ENCODE measurements at places on chromosomes 16 and 17.

DNA sequence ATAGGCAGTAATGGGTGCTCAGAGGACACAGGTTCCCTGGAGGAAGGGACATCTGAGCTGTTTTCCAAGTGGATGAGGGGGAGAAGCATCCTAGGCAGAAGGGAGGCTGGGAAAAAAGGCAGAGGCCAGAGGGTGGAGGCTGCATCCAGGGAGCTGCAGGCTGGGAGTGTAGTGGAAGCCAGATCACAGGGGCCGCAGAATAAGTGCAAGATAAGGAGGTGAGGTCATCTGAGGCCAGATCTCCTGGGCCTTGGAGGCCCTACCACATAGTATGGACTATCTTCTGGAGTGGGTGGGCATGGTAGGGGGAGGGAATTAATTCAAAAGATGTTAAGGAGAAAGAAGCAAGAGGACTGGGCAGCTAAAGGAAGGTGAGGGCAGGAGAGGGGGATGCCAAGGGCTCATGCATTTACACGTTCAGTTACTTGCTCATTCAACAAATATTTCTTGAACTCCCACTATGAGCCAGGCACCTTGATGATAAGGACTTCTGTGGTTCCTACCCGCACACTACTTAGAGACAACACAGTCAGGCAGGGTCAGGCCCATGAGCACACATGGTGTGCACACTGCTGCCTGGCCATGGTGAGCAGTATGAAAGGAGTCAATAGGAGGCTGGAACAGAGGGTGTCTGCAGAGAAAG lies 2.4 kb upstream of the RIPOR1 start:
- DNase-seq = no peak

DNA sequence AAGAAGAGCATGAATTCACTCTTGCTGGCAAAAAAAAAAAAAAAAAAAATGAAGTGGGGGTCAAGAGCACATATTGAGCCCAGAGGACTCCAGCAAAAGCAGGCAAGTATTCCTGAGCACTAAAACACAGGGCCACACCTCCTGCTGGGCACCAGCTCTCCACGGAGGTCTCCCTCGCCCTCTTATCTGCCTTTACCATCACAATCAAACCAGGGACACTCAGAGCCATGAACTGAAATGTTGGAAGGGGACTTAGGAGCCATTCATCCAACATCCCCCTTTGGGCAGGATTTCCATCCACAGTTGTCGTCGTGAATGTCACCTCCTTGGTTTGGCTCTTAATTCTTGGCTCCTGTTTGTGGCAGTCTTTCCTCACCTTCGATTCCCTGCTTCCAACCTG lies 89.8 kb upstream of the GNAO1 start:
- DNase-seq = no peak

DNA sequence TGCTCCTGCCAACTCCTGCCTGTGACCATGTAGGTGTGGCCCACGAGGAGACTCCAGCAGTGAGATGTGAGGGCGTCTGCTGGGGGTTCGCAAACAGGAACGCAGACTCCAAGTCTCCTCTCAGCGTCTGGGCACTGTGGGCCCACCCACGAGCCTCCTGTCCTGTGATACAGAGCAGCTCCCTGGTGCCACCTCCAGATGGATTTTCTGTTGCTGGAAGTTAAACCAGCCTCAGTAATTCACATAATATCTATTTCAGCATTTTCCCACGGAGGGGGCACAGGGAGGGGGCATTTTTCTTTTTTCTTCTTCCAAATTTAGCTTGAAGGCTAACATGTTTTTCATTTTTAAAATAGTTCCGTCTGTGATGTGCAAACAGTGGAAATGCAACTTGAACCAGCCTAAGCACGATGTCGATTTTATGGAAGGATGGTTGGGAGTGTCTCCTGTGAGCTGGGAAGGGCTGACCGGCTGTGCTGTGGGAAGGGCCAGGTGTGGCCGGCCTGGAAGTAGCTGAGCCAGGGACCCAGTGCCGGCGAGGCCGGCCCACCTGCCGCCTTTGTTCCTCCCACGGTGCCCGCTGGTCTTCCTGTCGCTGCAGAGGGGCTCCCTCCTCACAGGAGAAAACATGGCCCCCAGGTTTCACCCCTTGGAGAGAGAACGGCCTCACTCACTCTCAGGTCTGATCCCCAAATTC lies 3.9 kb upstream of the RAB40B start:
- no peak for DNase-seq

DNA sequence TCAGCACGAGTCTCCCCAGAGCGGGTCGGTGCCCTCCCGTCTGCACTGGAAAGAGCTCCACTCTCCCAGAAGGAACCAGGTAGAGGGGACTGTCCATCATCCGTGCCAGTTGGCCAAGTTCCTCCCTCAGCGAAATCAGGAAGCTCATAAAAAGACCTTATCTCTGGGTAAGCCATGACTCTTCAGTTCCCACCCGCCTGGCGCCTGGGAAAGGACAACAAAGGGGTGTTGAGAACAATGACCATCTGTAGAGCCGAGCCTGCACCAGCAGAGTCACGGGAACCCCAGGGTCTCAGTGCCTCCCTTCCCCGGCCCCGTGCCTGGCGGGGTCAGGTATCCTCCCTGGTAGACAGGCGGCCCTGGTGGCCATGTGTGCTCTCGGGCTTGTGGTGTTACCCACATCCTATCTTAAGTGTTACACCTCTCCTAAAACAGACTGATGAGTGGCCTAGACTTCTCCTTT lies 190.7 kb downstream of the AXIN2 start:
- DNase-seq = no peak

GRCh38 chr17:4818276-4818675 lies 11.3 kb downstream of the PLD2 start:
- no peak for DNase-seq

- DNase-seq = peak; percentile 79
Observed at GRCh38 chr17:2828397-2829038, 32.3 kb downstream of the RAP1GAP2 start.

DNA sequence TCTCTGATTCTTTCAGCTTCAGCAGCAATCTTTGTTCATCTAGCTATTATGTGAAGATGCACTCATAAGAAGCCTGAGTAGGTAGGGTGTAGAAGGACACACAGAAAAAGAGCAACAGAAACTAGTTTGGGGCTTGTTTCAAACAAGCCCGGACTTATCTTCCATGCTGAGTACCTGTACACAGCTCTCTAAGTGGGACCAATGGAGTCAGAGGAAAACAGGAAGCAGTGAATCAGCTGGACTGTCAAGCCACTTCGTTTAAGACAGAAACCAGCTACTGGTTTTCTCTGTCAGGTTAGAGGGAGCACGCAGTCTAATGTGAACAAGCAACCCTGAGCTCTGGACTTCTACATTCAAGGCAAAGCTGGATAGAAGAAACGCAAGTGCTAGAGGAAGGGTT lies 16.0 kb downstream of the MAP2K6 start:
- DNase-seq = no peak

- no peak for DNase-seq
Observed at GRCh38 chr16:24975428-24975889, 39.7 kb downstream of the ARHGAP17 start.

DNA sequence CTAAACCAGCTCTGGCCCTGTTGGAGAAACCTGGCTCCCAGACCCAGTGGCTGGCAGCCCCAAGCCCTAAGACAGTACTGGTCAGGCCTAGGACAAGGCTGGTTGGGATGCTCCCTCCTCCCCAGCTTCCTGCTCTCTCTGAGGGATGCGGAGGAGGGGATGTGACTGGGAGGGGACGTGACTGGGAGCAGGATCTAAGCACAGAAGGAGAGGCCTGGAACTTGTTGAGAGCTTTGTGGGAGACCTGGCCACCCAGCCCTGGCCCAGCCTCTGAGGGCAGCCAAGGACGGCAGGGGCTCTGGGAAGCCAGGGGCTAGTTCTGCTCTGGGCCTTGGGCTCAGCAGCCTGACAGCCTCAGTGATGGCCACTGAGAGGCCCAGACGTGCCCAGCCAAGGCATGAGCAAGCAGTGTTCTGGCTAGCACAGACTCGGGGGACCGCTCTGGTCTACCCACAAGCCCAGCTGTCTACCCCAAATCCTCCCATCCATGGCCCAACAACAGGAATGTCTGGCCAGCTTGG lies 22.8 kb downstream of the ATP6V0D1 start:
- no peak for DNase-seq

- DNase-seq = no peak
Observed at GRCh38 chr17:79655672-79656290, 44.9 kb upstream of the RBFOX3 start.

- peak; percentile 58 for DNase-seq
Observed at GRCh38 chr17:31919802-31920525, 16.8 kb upstream of the SUZ12 start.

GRCh38 chr16:10509534-10510025 lies 70.8 kb downstream of the EMP2 start:
- peak; percentile 82 for DNase-seq

DNA sequence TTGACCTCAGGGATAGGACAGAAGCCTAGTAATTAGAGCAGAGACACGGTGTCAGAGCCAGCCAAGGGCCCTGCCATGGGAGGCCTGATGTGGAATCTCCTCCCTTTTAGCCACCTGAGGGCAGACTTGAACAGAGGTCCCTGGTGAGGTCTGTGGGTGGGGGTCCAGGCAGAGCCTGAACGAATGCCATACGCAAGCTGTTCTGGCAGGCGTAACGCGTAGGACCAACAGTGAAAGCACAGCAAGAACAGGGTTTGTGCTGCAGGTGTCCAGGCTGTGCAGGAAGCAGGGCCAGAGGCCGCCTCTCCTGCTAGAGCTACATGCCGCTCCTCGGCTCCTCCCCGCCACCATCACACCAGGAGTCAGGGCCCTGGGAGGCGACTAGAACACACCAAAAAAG lies 81.9 kb upstream of the TBX2 start:
- no peak for DNase-seq

- DNase-seq = peak; percentile 40
Observed at GRCh38 chr17:13030459-13031300, 12.9 kb upstream of the ELAC2 start.

DNA sequence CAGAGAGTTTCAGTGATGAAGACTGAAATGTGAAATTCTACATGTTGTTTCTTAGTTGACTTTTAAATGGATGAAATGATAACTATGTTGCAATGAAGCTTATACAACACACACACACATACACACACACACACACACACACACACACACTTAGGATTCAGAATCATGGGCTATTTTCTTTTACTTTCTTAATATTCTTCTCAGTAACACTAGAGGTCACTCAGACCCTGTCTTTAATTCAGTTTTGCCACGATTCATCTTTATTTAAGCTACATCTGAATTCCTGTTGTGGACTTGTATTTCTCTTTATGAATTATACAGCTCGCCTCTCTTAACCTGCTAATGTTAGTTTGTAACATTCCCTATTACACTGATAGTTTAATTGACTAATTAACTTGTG lies 109.6 kb upstream of the GOT2 start:
- DNase-seq = peak; percentile 21

- DNase-seq = no peak
Observed at GRCh38 chr17:333626-334396, 18.8 kb downstream of the RPH3AL start.

- peak; percentile 95 for DNase-seq
Observed at GRCh38 chr17:72556944-72557826, 436.4 kb downstream of the SOX9 start.

GRCh38 chr17:81277421-81277820 lies 17.7 kb downstream of the SLC38A10 start:
- no peak for DNase-seq

DNA sequence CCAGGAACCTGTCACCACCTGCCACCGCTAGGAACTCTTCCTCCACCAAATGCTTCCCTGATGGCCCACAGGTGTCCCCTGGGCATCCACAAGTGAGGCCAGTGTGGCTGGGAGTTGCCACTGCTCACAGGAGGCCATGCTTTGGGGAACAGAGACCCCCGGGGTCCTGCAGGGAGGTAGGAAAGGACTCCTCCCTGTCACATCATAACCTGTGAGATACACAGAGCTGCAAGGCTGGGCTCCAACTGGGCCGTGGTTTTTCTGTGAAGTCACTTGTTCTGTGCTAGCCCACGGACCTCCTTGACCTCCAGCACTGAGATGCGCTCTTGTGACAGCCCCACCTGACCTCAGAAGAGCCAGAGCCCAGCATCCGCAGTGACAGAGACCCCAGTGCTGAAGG lies 311.2 kb downstream of the C16orf95 start:
- no peak for DNase-seq

DNA sequence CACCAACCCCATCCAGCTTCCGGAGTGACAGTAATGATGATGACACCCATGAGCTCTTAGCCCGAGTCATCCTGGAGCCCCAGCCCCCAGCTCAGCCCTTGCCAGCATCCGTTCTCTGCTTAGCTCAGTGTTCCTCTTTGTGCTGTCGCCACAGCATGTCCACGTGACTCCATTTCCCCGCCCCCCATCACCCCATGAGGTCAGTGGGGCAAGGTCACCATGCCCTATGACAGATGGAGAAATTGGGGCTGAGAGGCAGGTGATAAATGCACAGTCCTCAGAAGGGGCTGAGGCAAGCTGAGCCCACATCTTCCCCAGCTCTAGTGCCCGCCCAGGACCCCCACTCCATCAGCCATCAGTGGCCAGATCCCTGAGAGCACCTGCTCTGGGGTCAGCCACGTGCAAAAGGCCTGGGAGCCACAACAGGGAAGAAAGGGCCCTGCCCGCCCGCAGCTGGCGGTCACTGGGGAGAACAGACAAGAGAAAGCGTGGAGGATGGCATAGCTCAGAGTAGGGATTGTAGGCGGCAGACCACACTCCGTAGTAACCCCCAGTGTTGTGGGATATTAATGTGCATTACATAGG lies 17.1 kb downstream of the ITGB4 start:
- no peak for DNase-seq

GRCh38 chr16:20073203-20074098 lies at the start of gene GPR139:
Gene GPR139 (minus strand): TSS chr16:20073890. CDS start chr16:20073616, 274 bp downstream.
- DNase-seq = peak; percentile 20

All from urothelium cell line (cell line).